ENCODE measurements at places on chromosomes 7 and 10. TPM values are rescaled to one million over a fixed set of nuclear protein-coding genes. Genes with fewer than 3 reads are reported as not detected.

C10orf105 gene
- not detected for total RNA-seq

NEUROD6 gene
- not detected for total RNA-seq

OSBPL3 gene
- total RNA-seq = 8.2 TPM

DAGLB gene
- 20.9 TPM for total RNA-seq

ANKRD7 gene
- not detected for total RNA-seq

HSPB1 gene
- 1,267 TPM for total RNA-seq

DNA sequence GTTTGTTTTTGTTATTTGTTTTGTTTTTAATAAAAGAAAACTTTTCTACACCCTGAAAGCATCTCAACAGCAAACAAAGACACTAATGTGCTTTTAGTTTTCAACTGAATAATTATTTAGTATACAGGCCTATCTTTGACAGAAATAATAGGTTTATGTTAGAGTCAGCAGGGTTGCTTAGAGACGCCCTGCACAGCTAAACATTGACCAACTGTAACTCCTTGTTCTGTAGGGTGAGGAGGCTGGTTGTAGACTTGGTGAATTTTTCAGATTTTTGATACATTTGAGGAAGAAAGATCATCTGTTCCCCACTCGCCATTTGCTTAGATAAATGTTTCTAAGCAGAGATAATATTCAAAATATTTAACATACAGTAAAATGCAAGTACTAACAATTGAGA, 103.1 kb downstream of the CALCR start:
- no peak for DNase-seq
- no peaks in the 10 kb centered on the region for H3K36me3 ChIP-seq
- H3K4me1 ChIP-seq = no peaks in the 10 kb centered on the region
- no peak overlapping the region for H3K27ac ChIP-seq
- no peak overlapping the region for H3K4me3 ChIP-seq

DNA sequence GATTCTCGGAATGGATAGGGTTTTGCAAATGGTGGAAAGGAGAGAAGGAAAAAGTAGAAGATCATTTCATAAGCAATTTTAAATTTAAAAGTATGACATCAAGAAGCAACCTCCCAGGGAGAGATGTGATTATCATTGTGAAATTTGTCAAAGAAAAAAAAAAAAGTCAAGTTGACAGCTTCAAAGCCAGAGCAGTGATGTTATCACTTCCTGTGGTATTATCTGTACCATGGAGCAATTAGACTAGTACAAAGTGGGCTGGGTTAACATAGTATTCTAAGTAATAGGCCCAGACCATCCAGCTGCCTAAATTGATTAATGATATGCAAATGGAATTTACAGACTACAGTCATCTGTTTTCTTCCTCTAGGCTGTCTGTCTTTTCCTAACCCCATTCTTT, 84.0 kb upstream of the NPY start:
- no peak for DNase-seq
- H3K36me3 ChIP-seq = no peaks in the 10 kb centered on the region
- peaks cover 31% of the 10 kb centered on the region for H3K4me1 ChIP-seq
- no peak overlapping the region for H3K4me3 ChIP-seq

DNA sequence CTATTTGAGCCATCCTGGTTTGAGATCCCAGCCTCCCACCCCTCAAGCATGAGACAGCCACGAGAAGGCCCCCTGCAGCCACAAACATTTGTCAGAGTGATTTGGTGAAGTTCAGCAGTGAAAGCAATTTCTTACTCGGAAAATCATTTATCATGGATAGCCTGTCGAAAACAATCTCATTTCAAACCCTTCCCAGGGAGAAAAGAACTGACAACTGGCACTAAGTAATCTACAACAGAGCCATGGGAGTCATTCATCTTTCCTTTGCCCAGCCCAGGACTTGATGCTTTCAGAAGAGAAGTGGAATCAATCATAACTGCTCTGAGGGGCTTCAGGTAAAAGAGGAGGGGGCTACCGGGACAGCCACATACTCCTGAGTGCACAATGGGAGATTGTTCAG, 411.2 kb downstream of the KCNMA1 start:
- no peak overlapping the region for H3K4me3 ChIP-seq
- H3K4me1 ChIP-seq = peaks cover 9% of the 10 kb centered on the region
- no peak for DNase-seq
- H3K27ac ChIP-seq = no peak overlapping the region
- no peaks in the 10 kb centered on the region for H3K36me3 ChIP-seq
- no peaks in the 10 kb centered on the region for H3K27me3 ChIP-seq

- no peaks in the 10 kb centered on the region for H3K27me3 ChIP-seq
- no peak overlapping the region for H3K27ac ChIP-seq
- H3K4me3 ChIP-seq = no peak overlapping the region
- H3K36me3 ChIP-seq = no peaks in the 10 kb centered on the region
- no peaks in the 10 kb centered on the region for H3K4me1 ChIP-seq
- DNase-seq = no peak
Measured at GRCh38 chr7:40899151-40899550, 764.3 kb downstream of the SUGCT start.

GRCh38 chr10:10579709-10580108, 438.0 kb upstream of the CELF2 start:
- H3K4me3 ChIP-seq = no peak overlapping the region
- no peaks in the 10 kb centered on the region for H3K36me3 ChIP-seq
- no peaks in the 10 kb centered on the region for H3K27me3 ChIP-seq
- H3K27ac ChIP-seq = no peak overlapping the region

GRCh38 chr7:70008466-70008865, 410.2 kb downstream of the AUTS2 start:
- peaks cover 42% of the 10 kb centered on the region for H3K4me1 ChIP-seq
- DNase-seq = no peak
- H3K36me3 ChIP-seq = no peaks in the 10 kb centered on the region
- H3K27ac ChIP-seq = no peak overlapping the region

DNA sequence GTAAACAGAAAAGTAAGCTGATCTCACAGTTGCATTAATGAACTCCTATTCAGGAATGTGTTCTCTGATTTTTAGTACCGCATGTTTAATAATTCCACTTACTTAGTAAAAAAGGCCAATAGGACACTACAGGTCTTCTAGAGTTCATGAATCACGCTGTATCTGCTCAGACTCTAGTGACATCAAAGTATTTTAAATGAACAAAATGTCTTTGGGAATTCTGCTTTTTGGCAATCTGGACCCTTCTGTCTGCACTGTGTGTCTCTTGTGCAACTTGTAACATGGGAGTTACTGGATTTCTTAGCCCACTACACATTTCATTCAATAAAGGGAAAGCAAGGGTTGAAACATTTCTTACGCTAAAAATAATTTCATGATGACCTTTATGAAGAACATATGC, 50.2 kb downstream of the RABGEF1 start:
- no peaks in the 10 kb centered on the region for H3K4me1 ChIP-seq
- H3K27ac ChIP-seq = no peak overlapping the region
- no peak overlapping the region for H3K4me3 ChIP-seq

DNA sequence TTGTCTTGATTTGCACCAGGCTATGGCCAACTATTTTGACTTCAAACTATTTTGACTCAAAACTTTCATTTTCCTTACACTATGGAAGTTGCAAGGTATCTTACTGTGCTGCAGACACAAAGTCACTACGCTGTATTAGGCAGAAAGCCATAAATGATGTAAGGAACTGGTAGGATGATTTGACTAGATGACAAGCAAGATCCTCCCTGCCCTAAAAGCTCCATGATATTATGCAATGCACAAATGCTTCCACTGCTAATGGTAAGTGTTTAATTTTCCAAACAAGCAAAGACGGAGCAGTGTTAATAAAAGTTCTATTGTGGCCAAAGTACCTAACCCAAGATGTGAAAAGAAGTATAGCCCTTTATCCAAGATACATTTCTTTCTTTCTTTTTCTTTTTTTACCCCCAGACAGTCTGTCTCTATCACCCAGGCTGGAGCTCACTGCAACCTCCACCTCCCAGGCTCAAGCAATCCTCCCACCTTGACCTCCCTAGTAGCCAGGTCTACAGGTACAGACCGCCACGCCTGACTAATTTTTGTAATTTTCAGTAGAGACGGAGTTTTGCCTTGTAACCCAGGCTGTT, 98.2 kb downstream of the ANK3 start:
- H3K36me3 ChIP-seq = no peaks in the 10 kb centered on the region
- peak; percentile 77 for DNase-seq
- H3K27ac ChIP-seq = peak overlapping the region; percentile 82
- H3K27me3 ChIP-seq = no peaks in the 10 kb centered on the region
- H3K4me3 ChIP-seq = no peak overlapping the region

DNA sequence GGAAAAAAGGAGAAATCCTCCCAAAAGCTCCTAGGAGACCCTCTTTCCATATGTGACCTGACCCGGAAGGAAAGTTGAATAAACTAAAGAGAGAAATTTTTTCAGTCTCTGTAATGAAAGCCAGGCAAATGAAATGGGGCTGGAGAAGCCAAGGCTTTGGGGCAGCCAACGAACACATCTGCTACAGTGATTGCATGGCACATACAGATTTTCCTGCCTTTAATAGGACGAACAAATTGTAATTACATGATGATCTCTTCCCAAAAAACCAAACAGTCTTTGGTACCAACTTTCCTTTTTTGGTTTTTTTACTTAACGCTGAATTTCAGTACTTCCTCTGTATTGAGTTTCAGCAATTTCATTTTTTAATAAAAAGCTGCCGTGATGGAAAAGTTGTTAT, 23.5 kb upstream of the PTN start:
- no peaks in the 10 kb centered on the region for H3K27me3 ChIP-seq
- H3K27ac ChIP-seq = no peak overlapping the region
- no peaks in the 10 kb centered on the region for H3K4me1 ChIP-seq
- DNase-seq = no peak
- no peak overlapping the region for H3K4me3 ChIP-seq
- H3K36me3 ChIP-seq = no peaks in the 10 kb centered on the region

DNA sequence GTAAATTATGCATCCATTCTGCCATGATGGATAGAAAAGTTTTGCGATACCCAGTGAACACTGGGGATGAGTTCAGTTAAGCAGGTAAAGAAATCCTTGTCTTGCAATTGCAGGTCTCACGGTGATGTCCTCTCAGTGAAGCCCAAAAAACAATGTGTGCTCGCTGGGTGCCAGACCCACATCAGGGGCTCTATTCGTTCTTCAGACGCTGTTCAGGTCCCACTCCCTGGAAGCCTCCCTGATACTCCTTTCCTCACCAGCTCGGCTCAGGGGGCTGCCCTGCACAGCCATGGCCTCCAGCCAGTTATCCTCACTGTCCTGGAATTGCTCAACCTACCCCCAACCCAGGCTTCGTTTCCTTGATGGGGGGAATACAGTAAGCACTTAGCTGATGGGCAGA, 323.5 kb downstream of the ADARB2 start:
- no peaks in the 10 kb centered on the region for H3K27me3 ChIP-seq
- no peaks in the 10 kb centered on the region for H3K4me1 ChIP-seq
- no peak overlapping the region for H3K4me3 ChIP-seq
- H3K27ac ChIP-seq = no peak overlapping the region
- DNase-seq = no peak

- no peak for DNase-seq
- no peak overlapping the region for H3K4me3 ChIP-seq
- no peak overlapping the region for H3K27ac ChIP-seq
- peaks cover 9% of the 10 kb centered on the region for H3K4me1 ChIP-seq
Measured at GRCh38 chr7:7738177-7738576, 19.8 kb upstream of the RPA3 start.

- no peak overlapping the region for H3K27ac ChIP-seq
- H3K4me1 ChIP-seq = no peaks in the 10 kb centered on the region
- DNase-seq = no peak
- H3K4me3 ChIP-seq = no peak overlapping the region
- no peaks in the 10 kb centered on the region for H3K27me3 ChIP-seq
- H3K36me3 ChIP-seq = no peaks in the 10 kb centered on the region
Measured at GRCh38 chr7:82616059-82616728, 172.6 kb upstream of the CACNA2D1 start.

DNA sequence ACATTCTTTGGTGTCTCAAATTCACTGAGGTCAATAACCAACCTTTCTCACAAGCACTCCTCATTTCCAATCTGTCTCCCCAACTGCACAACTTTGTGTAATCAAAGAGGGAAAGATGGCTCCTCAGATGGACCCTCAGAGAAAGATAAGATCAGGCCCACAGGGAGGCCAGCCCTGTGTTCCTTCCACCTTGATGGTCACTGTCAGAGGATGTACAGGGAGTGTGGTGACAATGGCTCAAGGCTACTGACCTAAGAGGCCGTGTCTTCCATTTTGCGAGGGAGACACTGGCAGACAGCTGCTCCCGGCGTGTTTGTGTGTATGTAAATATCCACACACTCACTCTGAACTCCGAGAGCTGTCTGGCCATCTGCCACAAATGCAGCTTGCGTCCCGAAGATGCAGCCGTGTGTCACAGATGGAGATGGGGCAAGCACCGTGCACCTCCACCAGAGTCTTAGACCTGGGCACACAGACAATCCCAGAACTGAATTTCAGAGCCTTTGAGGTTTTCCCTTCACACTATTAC, 712.1 kb upstream of the NRP1 start:
- H3K4me3 ChIP-seq = no peak overlapping the region
- H3K36me3 ChIP-seq = no peaks in the 10 kb centered on the region
- no peak for DNase-seq
- H3K27me3 ChIP-seq = no peaks in the 10 kb centered on the region
- no peaks in the 10 kb centered on the region for H3K4me1 ChIP-seq
- no peak overlapping the region for H3K27ac ChIP-seq

Measured in cardiac muscle cell (in vitro differentiated cells and primary cell).